ENCODE measurements at places on chromosomes 6 and 20.
A peak's percentile ranks its signal among the peaks of the same experiment; 100 is the strongest.

GRCh38 chr20:910132-910869, 5.8 kb downstream of the ANGPT4 start:
- no peak for DNase-seq

DNA sequence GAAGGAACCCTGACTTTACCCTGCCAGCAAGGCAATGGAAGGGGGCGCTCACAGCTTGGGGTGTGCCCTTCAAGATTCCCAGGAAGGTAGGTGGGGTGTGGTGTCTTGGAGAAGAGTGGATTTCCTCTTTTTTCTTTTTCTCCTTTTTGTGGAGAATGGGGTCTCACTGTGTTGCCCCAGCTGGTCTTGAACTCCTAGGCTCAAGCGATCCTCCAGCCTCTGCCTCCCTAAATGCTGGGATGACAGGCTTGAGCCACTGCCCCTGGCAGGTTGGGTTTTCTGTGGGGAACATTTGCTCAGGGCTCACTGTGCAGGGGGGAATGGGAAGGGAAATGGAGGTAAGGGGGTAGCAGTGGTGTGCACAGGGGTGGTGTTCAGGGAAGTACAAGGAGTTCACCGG, 4.0 kb upstream of the ZNF341 start:
- DNase-seq: no peak

DNA sequence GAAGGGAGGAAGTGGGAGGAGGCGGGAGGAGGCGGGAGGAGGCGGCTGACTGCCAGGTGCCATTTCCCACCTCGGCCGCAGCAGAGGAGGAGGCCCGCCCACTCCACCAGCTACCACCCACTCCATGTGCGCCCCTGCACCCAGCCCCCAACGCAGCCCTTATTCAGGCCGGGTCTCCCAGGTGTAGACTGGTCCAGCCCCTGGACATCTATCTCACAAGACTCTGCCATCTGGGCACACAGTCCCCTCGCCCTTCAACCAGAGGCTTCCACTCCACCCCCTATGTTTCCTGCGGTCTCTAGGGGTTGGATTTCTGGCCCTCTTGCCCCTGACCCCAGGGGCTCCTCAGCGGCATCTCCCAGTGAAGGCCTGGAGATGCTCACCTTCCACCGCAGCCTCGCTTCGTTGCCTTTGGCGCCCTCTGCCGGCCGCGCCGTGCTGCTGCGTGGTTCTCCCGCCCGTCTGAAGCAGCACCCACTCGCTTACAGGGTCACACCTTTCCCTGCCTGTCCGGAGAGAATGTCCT, 32.6 kb upstream of the FAM83D start:
- DNase-seq: peak; percentile 71

DNA sequence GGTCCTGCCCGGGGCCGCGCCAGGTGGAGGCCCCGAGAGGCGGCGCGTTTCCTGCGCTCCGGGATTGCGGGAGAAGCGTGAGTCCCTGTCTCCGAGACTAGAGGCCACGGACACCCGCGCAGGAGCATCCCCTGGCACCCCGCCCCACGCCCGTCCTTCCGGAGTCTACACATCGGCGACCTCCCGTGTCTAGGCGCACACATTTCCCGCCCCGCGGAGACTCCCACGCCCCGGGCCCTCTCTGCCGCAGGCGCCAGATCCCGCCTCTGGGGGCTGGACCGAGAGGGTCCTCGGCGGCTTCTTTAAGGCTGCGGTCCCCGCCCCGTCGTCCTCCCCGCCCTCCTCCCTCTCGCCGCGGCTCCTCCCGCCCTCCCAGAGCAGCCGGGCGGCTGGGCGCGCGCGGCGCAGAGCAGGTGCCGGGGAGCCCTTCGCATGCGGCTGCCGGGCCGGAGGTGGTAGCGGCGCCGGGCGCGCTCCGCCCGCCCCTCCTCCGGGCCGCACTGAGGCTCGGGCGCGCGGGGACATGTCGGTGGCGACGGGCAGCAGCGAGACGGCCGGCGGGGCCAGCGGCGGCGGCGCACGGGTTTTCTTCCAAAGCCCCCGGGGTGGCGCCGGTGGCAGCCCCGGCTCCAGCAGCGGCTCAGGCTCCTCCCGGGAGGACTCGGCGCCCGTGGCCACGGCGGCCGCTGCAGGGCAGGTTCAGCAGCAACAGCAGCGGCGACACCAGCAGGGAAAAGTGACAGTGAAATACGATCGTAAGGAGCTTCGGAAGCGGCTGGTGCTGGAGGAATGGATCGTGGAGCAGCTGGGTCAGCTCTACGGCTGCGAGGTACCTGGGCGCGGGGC, at the start of gene PPP1R14C:
TSS of gene PPP1R14C (plus strand) at position 375 of the 846 bp plus-strand sequence. CDS start at position 524, 149 bp downstream.
- no peak for DNase-seq

DNA sequence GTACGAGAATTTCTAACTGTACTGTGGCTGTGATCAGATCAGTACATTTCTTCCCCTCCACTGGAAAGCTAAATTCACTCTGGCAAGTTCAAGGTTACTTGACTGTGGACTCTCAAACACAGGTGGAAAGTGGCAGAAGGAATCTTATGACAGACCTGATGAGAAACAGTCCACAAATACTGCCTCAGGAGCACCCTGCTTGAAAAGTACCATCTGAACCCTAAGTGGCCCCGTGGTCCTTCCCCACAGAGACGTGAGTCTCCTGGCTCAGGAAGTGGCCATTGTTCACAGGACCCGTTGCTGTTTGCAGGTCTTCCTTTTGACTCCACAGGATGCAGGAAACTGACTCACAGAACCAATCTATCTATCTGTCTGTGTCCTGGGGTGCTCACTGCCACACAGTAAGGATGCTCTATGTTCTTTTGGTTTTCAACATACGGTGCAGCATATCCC, 47.5 kb upstream of the NHSL1 start:
- no peak for DNase-seq

DNA sequence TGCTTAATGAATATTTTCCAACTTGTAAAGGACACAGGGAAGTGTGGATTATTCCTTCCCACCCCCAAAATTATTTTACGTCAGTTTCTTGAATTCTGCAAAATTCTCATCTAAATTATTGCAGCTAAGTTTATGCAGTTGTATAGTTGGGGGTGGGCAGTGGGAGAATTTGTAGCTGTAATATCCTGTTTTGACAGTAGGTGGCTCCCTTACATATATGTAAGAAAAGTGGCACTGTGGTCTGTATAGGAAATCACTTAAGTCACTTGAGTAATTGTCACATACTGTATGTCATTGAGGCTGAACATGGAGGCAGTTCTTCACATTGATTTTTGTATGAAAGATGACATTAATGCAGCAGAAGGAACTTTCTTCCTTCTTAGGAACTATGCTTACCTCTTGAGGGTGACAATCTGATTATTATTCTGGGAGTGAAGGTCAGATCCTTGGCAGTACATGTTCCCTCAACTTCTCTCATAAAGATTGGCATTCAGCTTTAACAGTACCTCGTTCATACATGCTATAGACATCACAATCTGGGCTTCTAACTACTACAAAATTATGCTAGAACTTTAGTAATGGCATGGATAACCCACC, 14.6 kb upstream of the CFAP206 start:
- peak; percentile 23 for DNase-seq

- no peak for DNase-seq
These were observed 58.3 kb downstream of the MAFB start for GRCh38 chr20:40630713-40631112.

GRCh38 chr6:141443668-141444289, 688.9 kb upstream of the GJE1 start:
- no peak for DNase-seq

DNA sequence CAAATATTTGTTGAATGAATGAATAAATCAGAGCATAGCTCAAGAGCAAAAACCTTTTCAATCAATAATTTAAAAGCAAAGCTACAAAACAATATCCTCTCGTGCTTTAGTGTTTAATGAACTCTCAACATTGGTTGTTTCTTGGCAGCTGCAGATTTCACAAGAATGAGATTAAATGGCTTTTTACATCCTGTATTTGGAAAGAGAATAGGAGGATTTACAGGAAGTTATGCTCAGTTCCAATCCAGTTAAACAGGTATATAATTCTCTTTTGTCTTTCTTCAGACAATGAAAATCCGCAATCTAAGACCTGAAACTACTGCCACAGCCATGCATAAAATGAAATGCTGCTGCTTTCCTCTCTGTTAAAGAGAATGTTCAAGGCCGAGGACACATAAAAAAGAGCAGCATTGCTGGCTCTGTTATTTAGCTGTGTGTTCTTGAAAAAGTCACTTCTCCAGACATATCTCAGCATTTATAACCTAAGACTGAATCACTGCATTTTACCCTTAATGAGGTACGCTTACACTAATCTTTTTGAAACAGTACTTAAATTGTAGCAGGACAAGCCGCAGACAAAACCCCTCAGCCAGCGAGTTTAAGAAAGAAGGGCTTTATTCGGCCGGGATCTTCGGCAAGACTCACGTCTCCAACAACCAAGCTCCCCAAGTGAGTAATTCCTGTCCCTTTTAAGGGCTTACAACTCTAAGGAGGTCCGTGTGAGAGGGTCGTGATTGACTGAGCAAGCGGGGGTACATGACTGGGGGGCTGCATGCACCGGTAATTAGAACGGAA, 3.6 kb downstream of the C6orf52 start:
- no peak for DNase-seq

DNA sequence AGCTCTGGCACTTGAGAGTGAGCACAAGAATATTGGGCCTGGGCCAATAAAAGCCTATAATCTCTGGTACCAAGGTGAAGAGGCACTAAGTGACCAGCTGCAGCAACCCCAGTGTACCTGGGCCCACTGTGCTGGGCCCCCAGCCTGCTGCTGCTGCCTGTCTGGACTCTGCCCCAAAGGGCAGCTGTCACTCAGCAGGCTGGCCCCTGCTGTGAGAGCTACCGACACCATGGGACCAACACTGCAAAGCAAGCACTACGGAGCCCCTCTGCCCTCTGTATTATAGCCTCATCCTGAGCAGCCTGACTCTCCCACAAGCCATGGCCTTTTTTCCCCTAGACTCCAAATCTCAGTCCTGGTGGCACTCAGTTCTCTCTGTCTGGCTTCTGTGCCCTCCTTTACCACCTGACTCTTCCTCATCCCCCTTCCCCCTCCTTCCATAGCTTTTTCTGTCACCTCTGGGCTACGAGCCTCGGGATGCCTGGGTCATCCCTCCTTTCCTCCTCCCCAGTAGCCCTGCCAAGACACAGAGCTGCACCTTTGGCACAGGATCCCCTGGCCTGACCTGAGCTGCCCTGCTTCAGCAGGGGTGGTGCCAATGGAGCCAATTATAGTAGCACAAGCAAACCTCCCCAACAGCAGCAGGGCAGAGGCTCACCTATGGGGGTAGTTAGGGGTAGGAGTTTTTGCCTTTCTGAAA, 14.2 kb downstream of the RRP36 start:
- DNase-seq: no peak

GRCh38 chr6:29631860-29632731, 887 bp downstream of the GABBR1 start:
- peak; percentile 51 for DNase-seq

GRCh38 chr6:118263921-118264486, 284.1 kb upstream of the PLN start:
- DNase-seq: no peak

DNA sequence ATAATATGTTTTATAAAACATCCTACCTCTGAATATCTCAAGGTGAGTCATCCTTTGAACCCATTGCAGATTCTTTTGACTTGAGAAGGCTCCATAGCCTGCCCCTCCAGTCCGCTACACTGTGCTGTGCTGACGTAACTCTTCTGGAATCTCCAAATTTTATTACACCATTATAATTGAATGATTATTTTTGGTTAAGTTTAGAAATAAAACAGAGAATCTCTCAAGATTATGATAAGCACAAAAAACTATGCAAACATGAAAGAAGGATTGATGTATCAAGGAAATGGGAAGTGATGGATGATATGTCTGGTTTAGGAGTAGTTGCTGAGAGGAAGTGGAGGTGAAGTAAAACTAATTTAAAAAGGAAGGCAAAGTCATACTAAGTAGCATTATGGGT, 1021.3 kb downstream of the HACE1 start:
- DNase-seq: no peak

DNA sequence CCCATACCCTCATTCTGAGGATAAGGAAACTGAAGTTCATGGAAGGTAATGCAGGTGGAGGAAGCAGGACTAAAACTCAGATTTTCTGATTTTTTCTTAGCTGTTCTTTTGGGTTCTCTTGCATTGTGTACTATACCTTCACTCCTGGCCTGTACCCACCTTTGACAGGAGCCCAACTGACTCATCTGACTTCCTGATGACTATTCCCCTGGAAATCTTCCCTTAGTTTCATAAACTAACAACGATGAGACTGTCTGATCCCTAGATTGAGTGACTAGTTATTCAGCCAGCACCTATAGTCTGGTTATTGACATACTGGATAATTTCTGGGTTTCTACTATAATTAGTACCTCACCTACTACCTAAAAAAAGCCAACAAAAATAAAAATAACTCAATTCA, 10.1 kb downstream of the CRYBG1 start:
- no peak for DNase-seq

DNA sequence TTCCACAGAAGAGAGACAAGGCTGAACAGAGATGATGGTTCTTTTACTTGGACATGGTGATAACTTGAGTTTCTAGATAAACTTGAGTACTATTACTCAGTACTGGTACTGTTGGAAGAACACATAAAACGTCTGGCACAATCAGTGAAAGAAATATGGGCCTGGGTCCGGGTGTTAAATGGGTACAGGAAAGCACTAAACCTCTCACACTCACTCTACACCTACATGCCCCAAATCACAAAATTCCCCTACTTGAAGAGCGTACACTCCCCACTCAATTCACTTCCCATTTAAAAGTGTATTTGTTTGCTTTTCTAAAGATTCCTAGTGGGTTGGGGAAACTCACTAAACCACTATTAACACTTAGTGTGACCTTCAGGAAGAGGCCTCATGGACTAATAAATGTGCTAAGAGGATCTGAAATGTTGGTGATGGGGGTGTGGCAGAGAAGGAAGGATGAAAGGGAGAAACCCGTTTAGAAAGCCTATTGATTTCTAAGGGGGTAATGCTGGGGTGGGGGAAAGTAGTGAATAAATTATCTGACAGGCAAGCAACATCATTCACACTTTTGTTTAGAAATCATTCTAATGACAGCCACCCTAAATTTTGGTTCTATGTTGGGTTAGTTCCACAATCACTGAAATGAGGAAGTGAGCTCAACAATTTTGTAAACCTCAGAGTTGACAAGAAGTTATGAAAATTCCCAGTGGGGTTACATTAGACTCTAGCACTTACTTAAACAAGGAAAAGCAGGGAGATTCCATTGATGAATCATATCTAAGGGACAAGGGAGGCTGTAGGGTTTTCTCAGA, 222.6 kb upstream of the MARCKS start:
- DNase-seq: no peak

GRCh38 chr6:73703466-73703865, 7.5 kb downstream of the CD109 start:
- no peak for DNase-seq

- no peak for DNase-seq
These were observed 116.1 kb upstream of the TRAF3IP2 start for GRCh38 chr6:111721753-111722154.

All from T-helper 17 cell (primary cell).